ENCODE measurements at places on chromosomes 6 and 20. TPM values are rescaled to one million over a fixed set of nuclear protein-coding genes. Genes with fewer than 3 reads are reported as not detected.

Gene NKX2-4
- polyA plus RNA-seq = not detected

Gene BTNL2
- polyA plus RNA-seq = not detected

Gene TUBB2B
- polyA plus RNA-seq = 5.7 TPM

Gene SH3BGRL2
- 4.2 TPM for polyA plus RNA-seq

Gene HLA-DRB1
- 32.6 TPM for polyA plus RNA-seq

Gene PPIL1
- polyA plus RNA-seq = 18.1 TPM

Gene QRSL1
- 20.2 TPM for polyA plus RNA-seq

Gene CST2
- polyA plus RNA-seq = not detected

Gene GPX5
- not detected for polyA plus RNA-seq

Gene LPA
- polyA plus RNA-seq = not detected

Gene DCDC2
- 1.1 TPM for polyA plus RNA-seq

Gene LTB
- 0.17 TPM for polyA plus RNA-seq

Gene KIAA0408
- polyA plus RNA-seq = 4.4 TPM

DNA sequence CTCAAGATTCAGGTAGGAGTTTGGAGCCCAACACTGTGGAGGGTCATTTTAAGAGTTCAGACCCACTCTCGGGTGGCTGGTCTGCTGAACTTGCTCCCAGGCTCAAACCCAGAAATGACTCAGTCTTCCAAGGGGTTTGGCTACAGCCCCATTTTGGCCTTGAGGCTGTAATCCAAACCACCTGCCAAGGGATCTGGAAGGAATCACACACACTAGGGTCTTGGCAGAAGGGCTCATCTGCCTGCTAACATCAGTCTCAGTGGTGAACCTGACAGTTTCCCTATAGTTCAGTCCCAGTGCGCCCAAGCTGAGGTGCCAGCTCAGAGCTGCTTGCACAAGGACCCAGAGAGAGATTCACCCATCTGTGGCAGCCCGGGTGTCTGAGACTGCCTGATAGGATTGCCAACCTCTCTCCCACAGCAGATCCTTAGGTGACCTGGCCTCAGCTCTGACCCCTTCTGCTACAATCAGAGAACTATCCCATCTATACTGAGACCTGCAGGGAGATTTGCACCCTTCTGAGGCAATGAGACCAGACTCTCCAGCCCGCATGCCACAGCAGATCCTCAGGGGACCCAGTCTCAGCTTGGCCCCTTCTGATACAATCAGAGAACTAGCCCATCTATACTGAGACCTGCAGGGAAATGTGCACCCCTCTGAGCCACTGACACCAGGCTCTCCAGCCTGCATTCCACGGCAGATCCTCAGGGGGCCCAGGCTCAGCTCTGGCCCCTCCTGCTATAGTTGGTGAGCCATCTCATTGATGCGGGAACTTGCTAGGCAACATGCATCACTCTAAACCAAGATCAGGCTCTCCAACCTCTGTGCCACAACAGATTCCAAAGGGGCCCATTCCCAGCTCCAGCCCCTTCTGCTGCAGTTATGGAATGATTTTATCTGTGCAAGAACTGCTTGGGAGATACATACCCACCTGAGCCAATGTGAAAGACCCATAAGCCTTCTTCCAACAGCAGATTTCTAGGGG lies 48.2 kb downstream of the THBS2 start:
- DNase-seq = no peak

DNA sequence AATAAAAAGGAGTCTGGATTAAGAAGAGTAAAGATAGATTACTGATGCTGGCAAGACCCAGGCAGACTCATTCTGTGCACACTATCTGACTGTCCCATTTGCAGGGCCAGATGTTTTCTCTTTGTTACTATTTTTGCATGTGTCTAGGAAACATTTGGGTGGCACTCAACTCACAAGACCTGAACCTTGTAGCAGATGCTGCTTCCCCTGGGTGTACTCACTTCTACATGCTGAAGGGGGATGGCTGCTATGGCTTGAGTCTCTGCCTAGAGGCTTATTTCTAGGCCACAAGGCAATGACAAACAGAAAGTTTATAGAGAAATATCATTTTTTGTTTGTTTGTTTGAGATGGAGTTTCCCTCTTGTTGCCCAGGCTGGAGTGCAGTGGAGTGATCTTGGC lies 351.4 kb downstream of the FOXA2 start:
- no peak for DNase-seq

GRCh38 chr6:5089481-5090438 lies 4.6 kb downstream of the PPP1R3G start:
- DNase-seq = no peak

GRCh38 chr6:12334526-12335130 lies 44.5 kb downstream of the EDN1 start:
- no peak for DNase-seq

- DNase-seq = no peak
Measured at GRCh38 chr6:149060985-149061760, 256.3 kb upstream of the TAB2 start.

GRCh38 chr6:18681832-18682503 lies 294.8 kb downstream of the RNF144B start:
- no peak for DNase-seq

GRCh38 chr6:136404007-136404406 lies 114.4 kb upstream of the BCLAF1 start:
- no peak for DNase-seq

DNA sequence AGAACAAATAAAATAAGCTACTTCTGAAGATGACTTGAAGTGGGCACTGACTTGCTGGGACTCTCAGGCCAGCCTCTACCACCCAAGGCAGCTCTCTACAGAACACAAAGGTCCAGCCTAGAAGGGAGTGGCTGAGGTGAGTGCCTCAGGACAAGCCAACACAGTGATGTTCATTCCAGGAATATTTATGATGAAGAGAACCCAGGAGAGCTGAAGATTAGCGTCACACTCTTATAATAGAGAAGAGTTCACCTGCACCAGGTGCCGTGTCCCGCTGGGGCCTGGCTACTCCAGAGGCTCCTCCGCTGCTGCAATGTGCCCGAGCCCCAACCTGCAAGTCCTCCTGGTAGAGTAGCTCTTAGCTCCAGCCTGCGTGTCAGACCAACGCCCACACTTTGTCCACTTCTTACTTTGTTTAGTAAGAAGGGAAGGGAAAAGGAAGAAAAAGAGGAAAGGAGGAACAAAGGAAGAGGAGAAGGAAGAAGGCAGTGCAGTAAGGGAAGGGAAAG lies 182.4 kb upstream of the QKI start:
- no peak for DNase-seq

GRCh38 chr6:75085931-75086635 lies 119.8 kb downstream of the COL12A1 start:
- DNase-seq = no peak

DNA sequence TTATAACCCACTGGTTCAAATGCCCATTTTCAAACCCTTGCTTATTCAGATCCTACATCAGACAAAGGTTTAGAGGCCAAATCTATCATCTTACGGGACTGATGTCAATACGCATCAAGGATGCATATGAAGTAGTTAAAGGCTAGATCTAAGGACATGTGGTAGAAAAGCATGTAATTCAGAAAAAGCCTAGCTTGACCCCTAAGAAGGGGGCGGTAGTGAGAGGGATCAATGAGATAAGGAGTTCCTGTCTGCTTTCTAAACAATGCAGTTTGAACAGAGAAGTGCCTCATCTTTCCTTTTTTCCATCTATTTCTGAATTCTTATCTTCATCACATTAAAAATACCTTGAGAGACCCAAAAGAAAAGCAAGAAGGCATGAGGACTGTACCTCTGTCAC lies 237.7 kb downstream of the ARHGAP18 start:
- no peak for DNase-seq

- no peak for DNase-seq
Measured at GRCh38 chr6:54262971-54263370, 45.3 kb upstream of the TINAG start.

- no peak for DNase-seq
Measured at GRCh38 chr6:76004202-76004601, 68.3 kb downstream of the IMPG1 start.

DNA sequence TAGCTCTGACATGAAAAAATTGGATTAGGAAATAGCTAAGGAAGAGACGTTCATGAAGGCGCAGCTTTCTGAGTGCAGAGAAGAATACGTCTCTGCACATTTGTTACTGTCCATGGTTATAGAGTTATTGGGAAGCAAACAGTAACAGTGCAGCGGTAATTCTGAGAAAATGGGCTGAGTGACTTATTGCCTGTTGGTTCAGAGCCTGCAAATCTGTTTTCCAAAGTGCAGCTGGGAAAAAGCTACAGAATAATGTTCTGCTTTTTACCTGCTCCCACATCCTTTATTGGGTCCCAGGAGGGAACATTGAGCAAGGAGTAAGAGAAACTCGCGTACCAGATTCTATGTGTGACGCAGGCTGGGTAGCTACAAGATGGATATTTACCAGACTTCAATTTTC lies 160.2 kb downstream of the BTBD3 start:
- DNase-seq = no peak

All from psoas muscle (tissue), 8 donors.